ENCODE measurements at places on chromosomes 6 and 20.

- DNase-seq, result no peak
Measured at GRCh38 chr20:45948742-45949541, 14.5 kb downstream of the PCIF1 start.

DNA sequence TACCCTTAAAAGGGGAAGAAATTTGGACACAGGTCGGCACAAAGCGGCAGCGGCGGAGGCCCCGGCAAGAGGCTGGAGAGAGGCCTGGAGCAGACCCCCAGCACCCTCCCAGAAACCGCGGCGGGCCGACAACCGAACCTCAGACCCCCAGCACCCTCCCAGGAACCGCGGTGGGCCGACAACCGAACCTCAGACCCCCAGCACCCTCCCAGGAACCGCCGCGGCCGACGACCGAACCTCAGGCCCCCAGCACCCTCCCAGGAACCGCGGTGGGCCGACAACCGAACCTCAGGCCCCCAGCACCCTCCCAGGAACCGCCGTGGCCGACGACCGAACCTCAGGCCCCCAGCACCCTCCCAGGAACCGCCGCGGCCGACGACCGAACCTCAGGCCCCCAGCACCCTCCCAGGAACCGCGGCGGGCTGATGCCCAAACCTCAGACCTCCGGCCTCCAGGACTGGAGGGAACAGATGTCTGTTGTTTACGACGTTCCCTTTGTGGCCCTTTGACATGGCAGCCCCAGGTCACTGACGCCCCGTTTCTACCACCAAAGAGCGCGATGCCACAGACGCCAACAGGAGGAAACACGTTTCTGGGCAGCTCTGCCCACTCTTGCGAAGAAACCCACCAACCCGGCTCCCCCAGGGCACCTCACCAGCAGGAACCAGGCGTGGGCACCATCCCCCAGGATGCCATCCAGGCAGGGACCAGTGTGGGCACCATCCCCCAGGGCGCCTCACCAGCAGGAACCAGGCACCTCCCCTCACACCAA lies 28.4 kb downstream of the ZBTB46 start:
- DNase-seq, result no peak

- peak; percentile 33 for DNase-seq
Measured at GRCh38 chr6:112296122-112296521, 41.8 kb upstream of the LAMA4 start.

DNA sequence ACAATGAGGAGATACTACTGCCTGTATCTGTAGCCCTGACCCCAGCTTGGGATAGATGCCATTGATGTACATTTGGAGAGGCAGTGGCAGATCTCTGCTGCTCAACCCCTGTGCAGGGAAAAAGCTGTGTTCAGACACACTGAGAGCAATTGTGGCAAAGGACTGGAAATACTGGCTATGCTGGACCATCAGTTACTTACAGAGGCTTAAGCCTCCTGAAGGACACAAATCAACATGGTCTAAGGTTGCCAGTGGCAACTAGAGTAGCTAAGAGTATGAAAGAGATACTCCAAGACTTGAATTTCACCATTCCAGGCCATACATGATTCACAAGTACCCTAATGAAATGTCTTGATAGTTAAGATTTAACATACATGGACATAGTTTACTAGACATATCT lies 32.4 kb upstream of the ENPP4 start:
- no peak for DNase-seq

DNA sequence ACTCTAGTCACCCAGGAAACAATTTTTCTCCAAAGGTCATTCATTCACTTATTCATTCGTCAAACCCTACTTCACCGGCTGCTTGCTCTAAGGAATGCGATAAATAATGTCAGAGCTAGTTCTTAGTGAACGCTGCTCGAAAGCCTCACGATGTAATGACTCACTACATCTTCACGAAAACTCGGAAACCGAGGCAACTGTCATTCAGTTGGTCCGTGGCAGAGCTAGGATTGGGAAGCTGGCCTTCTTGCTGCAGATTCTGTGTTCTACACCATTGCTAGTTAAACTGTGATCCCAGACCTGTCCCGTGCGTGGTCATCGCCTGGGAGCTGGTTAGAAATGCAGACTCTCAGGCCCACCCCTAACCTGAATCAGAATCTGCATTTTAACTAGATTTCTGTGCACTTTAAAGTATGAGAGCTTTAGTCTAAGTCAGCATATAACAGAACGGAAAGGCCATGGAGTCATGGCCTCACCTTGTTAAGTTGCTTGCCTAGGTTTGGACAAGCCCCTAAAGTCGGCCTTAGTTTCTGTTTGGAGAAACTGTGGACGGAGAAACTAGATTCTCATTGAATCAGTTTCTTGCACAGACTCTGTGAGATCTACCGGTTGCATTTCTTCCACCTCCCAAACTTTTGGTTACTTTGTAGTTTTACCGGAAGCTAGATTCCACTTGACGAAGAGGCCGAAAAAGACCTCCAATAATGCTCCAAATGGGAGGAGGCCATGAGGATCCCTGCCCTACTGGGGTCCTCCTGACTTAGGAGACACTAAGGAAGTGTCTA lies 651 bp upstream of the CCND3 start:
- DNase-seq, result no peak

GRCh38 chr6:142659661-142660060 lies 285.3 kb downstream of the HIVEP2 start:
- no peak for DNase-seq

- DNase-seq, result no peak
Measured at GRCh38 chr20:63736893-63737694, 630 bp downstream of the LIME1 start.

DNA sequence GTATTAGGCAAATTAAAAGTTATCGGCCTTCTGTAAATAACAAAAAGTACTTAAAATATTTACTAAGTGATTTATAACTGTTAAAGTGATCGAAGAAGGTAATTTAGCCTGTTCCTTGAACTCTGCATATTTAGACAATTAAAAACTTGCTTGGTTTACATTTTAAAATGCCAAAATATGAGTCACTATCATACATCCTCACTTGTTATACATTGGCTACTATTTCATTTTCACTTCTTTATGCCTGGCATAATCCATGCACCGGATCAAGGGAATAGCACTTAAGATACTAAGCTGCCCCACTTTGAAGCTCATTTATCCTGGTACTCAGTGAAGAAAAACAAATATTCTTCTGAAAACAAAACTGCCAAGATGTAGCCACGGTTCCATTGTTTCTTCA lies 344.6 kb downstream of the UBE3D start:
- no peak for DNase-seq

- no peak for DNase-seq
Measured at GRCh38 chr6:31545291-31545690, 1.1 kb downstream of the ATP6V1G2 start.

- peak; percentile 72 for DNase-seq
Measured at GRCh38 chr6:30820193-30820592, 64.1 kb upstream of the DDR1 start.

All from hepatic stellate cell (primary cell).